Kidney epithelial cell (primary cell): ENCODE measurements at places on chromosomes 3 and 15. TPM values are rescaled to one million over a fixed set of nuclear protein-coding genes. Genes with fewer than 3 reads are reported as not detected.

Gene SEMA3B
- total RNA-seq: 17.9 and 18.4 TPM in 2 replicates

Gene FETUB
- not detected in 2 replicates for total RNA-seq

Gene PKM
- 879 and 883 TPM in 2 replicates for total RNA-seq

Gene ITIH1
- total RNA-seq: not detected in 2 replicates

Gene REC114
- not detected in 2 replicates for total RNA-seq

Gene CCDC191
- total RNA-seq: 2.0 and 3.4 TPM in 2 replicates

GRCh38 chr15:95857758-95858157 is 472.7 kb upstream of the NR2F2 start:
- DNase-seq: no peak

GRCh38 chr3:176873261-176873660 is 324.0 kb downstream of the TBL1XR1 start:
- no peak for DNase-seq

DNA sequence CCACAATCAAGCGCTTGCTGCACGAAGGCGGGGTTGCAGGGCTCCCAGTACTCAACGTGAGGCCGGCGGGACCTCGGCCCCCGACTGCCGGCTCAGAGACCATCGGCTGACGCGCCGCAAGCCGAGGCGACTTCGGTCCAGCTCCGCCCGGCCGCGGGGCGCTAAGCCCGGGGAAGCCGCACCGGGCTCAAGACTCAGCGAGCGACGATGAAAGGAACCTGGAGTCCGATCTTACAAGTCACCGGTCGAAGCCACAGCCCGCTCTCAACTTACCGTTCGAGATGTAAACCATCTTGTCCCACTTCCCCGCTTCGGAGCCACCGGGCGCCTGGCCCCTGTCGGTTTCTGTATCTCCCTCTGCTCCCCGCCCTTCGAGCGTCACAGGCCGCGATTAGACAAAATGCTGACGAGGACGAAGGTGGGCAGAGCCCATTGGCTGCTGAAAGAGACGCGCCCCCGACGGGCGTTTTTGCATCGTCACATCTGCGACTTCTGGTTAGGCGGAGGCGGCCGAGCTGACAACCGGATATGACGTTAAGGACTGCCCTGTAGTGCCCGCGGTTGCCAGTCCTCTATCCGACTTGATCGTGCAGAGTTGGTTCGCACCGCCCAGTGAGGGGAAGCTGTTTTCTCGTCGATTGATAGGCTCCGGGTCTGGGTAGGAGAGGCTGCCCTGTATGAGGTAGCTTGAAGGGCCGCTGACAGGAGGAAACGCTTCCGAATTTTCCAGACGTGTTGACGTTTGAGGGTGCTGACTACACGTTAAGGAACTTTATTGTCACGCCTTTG is at the start of gene SELENOK:
SELENOK (minus strand) TSS at position 363 of the 789 bp plus-strand sequence.
- peak; percentile 94 for DNase-seq

- peak; percentile 86 for DNase-seq
These were observed 16.4 kb downstream of the FAM107A start for GRCh38 chr3:58560771-58561311.

DNA sequence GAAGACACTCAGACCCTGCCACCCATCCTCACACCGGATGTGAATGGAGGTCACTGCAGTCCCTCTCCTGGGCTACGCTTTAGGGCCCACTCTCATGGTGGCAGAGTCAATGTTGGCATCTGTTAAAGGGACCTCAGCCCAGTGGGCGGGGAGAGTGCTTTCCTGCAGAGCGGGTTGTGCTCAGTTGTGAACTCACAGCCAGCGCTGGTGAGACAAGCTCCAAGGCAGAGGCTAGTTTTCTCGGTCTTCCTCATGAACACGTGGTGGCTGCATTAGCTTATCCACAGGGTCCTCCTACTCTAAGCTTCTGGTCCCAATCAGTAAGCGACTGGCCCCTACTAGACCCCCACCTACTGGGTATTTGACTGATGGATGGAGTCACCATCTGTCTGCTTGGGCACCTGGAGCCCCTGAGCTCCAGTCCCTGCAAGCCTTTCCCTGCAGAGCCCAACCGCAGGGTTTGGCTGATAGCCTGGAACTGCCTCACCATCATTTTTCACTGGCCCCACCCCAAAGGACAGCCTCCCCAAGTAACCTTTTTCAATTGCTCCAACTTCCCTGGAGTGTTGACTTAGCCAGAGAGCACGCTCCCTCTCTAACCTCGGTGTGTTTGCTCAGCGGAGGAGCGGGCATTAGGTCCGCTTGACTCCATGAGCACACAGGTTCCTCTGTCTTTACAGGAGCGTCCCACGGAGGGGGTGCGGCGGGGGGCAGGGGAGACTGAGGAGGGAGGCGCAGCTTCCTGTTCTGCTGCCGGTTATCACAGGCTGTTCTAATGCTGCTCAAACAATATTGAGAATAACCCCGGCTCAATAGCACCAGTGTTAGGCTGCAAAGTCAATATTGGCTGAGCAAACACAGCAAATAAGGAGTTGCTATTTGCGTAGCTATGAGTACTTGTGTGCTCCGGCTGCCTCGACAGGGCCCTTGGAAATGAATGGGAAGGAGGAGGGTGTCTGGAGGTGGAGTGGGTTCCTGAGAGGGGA is 141.7 kb downstream of the RPLP1 start:
- peak; percentile 28 for DNase-seq

DNA sequence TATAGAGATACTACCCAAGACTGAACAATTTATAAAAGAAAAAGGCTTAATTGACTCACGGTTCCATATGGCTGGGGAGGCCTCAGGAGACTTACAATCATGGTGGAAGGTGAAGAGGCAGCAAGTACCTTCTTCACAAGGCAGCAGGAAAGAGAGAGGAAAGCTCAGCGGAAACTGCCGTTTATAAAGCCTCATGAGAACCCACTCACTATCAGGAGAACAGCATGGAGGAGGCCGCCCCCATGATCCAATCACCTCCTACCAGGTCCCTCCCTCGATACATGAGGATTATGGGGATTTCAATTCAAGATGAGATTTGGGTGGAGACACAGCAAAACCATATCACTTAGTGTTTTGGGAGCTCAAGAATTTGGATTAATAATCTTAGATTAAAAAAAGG is 240.2 kb downstream of the UACA start:
- no peak for DNase-seq

- no peak for DNase-seq
These were observed 31.5 kb downstream of the ABHD2 start for GRCh38 chr15:89119489-89120478.

GRCh38 chr15:48888191-48888590 is 10.3 kb downstream of the EID1 start:
- no peak for DNase-seq

- no peak for DNase-seq
These were observed 5.7 kb downstream of the SLC6A20 start for GRCh38 chr3:45790596-45790995.

GRCh38 chr3:107142786-107143575 is 234.3 kb upstream of the CCDC54 start:
- no peak for DNase-seq

DNA sequence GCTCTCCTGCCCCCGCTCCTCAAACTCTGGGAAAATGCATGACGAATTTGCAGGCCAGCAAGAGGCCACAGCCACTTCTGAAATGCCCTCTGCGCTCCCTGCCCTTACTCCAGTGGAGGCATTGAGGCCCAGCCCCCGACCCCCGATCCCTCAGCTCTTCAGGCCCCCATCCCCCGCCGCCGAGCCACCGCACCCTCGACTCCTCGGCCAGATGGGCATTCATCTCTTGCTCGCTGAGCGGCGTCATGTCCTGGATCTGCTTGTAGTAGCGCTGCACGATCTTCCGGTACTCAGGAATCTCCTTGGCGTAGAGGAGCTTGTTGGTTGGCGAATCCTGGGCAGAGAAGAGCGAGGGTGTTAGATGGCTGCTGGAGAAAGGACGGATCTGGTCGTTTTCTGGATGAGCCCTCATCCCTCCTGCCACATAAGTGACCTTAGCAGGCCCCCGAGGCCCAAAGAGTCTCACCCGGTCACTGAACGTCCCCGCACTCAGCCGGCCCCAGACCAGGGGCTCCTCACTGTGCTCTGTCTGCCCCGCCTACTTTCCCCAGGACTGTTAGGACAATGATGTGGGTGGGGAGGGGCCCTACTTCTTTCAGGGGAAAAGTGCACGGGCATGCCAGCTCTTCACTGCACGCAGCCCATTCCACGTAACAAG is 14.0 kb downstream of the H1-8 start:
- DNase-seq: no peak

DNA sequence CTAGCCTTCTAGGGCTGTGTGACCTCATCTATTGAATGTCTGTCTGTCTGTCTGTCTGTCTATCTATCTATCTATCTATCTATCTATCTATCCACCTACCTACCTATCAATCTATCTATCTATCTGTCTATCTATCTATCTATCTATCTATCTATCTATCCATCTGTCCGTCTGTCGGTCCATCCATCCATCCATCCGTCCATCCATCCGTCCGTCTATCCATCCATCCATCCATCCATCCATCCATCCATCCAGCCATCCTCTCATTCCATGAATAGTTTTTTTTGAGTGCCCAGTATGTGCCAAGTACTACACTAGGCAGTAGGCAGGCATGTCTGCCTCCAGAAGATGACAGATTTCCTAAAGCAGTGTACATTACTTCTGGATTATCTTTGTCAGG is 122.5 kb downstream of the FOXB1 start:
- DNase-seq: no peak

GRCh38 chr15:67035886-67036285 is 29.5 kb upstream of the SMAD3 start:
- no peak for DNase-seq

GRCh38 chr3:138412821-138413551 is 21.4 kb upstream of the ESYT3 start:
- no peak for DNase-seq

- DNase-seq: no peak
These were observed 1.1 kb downstream of the PARP6 start for GRCh38 chr15:72271221-72271620.

DNA sequence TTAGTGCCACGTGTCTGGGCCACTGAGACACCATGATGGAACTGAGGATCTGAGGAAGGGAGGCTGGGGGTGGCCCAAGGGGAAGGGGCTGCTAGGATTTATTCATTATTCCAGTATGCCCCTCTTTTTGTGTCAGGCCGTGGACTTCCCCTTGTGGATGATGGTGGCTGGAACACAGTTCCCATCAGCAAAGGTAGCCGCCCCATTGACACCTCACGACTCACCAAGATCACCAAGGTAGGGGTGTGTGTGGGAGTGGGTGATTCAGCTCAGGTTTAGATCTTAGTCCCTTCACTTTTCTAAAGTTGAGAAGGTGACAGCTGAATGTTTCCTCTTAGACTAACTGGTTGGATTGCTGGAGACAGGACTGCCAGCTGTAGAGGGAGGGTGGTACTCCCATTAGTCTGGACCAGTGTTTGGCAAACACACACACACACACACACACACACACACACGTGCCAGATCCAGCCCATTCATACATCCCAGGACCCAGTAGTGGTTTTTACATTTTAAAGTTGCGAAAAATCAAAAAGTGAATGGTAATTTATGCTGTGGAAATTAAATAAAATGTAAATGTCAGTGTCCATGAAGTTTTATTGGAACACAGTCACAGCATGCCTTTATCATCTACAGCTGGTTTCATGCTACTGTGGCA is 11.4 kb downstream of the EIF4G1 start:
- DNase-seq: no peak

GRCh38 chr15:42576040-42576594 is 711 bp downstream of the STARD9 start:
- DNase-seq: no peak

DNA sequence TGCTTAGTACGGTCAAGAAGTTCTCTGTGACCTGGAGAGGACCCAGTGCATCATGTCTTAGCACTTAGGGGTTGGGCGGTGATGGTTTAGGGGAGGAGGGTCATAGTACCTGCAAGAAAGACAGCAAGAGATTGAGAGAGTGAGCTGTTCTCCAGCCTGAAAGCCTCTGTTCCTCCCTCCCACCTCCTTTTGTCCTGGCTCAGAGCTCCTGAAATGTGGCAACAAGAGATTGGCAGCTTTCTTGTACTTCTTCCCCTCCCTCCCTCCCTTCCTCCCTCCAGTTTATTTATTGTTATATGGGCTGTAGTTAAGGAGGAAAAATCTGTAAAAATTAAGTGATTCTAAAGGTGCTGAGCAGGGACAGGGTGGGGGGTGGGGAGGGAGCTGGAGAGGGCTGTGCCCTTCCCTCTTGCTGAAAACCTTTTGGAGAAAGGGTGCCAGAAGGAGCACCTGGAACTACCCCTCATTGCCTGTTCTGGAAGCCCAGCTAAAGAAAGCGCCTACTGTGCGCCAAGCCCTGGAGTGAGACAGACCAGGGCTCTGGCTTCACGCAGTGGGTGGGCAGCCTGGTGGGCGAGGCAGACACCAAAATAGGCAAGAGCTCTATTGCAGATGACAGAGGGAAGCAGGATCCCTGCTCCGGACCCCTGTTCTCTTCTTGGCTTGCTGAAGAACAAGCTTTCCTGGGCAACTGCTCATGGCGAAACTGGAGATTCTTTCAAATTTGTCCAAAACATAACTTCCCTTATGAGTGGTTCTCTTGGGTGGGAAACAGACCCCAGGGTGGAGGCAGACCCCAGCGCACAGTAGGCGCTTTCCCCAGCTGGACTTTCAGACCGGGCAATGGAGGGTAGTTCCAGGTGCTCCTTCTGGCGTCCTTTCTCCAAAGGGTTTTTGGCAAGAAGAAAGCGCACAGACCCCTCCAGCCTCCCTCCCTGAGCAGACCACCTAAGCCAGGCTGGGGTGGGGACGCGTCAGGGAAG is 35.6 kb downstream of the LINGO1 start:
- DNase-seq: no peak

DNA sequence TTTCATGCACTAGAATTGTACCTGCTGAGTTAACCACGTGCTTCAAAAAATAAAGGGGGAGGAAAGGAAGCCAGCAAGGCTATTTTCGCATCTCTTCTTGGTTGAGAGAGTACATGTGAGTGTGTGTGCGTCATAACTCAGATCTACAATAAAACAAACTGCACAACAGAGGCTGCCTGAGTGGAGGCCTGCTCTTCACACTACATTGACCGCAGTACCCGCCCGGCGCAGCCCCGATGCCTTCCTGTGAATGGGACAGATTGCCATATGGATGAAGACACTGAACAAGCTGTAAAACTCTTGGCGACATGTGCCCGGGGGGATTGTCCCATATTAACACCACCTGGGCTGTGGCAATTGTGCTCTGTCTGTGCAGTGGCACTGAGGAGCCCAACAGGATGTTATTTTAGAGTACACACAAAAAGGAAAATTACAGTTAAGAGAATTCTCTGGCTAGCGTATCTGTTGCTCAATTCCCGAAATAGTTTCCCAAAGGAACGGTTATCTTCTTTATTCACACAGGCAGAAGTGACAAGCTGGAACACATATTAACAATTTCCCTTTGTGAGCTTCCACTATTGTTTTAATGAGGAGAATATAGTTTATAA is 551.5 kb downstream of the FOXP1 start:
- no peak for DNase-seq

GRCh38 chr3:193496658-193497057 is 58.0 kb downstream of the ATP13A4 start:
- DNase-seq: no peak

GRCh38 chr15:101710806-101711205 is 13.5 kb downstream of the TARS3 start:
- no peak for DNase-seq

- DNase-seq: peak; percentile 93
These were observed 20.3 kb downstream of the PPCDC start for GRCh38 chr15:75043509-75044257.

- no peak for DNase-seq
These were observed 165.6 kb downstream of the GMNC start for GRCh38 chr3:190696777-190697501.
